ENCODE measurements at places on chromosomes 2 and 18.

- no peak for DNase-seq
These were observed 100.1 kb downstream of the MYOM1 start for GRCh38 chr18:3119401-3120341.

DNA sequence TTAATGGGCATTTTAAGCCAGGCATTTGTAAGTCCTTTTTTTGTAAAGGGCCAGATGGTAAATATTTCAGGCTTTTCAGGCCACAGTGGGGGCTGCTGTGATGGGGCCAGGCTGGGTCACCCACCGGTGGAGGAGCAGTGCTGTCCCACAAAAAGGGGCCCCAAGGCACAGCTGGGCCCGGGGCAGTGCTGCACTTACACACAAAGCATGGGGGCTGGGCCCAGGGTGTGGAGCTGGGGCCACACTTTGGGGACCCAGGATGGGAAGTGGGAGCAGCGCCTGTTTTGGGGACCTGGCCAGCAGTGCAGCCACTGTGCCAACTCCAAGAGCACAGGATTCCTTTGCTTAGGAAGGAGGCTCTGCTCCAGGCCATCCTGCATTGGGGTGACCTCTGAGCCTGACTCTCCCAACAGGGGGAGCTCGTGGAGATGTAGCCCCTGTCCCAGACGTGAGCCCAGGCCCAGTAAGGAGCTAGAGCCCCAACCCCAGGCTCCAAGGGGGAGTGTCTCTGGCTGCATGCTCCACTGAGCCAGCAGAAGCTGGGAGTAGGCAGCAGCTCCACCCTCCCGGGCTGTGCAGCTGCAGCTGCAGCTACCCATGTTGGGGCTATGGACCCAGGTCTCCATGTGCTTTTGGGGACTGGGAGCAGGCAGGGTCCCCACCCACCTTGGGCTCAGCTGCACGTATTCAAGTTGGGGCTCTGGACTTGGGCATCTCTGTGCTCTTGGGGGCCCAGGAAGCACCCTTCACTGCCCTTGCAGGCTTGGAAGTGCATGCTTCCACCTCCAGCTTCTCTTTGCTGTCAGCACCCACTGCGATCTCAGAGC, 1036.5 kb upstream of the CNTNAP5 start:
- no peak for DNase-seq

DNA sequence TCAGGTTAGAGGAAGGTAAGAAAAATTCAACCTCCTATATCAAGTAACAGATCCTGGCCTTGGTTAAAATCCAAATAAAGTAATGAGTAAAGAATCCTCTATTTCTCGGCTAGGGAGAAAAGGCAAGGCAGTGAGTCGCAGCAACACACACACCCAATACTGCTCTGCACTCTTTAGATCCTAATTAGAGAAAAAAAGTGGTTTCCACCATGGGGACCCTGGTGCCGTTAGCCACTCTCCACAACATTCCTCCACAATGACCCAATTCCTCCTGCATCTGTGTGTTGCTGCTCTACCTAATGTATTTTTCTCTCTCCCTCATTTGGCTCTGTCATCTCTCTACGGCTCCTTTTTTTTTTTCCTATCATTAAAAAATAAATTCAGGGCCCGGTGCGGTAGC, 462.7 kb downstream of the METTL4 start:
- no peak for DNase-seq

DNA sequence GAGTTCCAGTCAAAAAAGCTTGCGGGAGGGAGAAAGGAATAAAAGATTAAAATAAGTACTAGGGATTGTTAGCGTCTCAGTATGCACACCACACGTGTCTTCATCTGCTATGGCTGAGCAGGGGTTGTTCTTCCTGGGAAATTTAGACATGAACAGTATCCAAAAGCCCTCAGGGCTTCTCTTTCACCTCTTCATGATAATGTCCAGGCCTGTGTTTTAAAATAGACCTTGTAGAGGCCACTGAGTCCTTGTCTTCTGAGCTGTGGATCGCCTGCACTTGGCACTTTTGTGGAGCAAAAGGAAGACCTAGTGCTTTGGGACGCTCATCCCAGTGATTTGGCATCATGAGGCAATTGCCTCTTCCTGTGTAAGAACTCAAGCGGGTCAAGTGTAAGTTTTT, 52.4 kb downstream of the CFAP221 start:
- DNase-seq = no peak

- no peak for DNase-seq
These were observed 82.0 kb downstream of the DYM start for GRCh38 chr18:49378458-49378857.

GRCh38 chr2:177108890-177109289, 103.7 kb upstream of the HNRNPA3 start:
- no peak for DNase-seq

GRCh38 chr2:8609357-8609811, 72.5 kb upstream of the ID2 start:
- DNase-seq = no peak

- DNase-seq = no peak
These were observed 112.3 kb upstream of the ATP5MC3 start for GRCh38 chr2:175293776-175294175.

- DNase-seq = no peak
These were observed 402.8 kb downstream of the TXNL1 start for GRCh38 chr18:56235481-56236013.

DNA sequence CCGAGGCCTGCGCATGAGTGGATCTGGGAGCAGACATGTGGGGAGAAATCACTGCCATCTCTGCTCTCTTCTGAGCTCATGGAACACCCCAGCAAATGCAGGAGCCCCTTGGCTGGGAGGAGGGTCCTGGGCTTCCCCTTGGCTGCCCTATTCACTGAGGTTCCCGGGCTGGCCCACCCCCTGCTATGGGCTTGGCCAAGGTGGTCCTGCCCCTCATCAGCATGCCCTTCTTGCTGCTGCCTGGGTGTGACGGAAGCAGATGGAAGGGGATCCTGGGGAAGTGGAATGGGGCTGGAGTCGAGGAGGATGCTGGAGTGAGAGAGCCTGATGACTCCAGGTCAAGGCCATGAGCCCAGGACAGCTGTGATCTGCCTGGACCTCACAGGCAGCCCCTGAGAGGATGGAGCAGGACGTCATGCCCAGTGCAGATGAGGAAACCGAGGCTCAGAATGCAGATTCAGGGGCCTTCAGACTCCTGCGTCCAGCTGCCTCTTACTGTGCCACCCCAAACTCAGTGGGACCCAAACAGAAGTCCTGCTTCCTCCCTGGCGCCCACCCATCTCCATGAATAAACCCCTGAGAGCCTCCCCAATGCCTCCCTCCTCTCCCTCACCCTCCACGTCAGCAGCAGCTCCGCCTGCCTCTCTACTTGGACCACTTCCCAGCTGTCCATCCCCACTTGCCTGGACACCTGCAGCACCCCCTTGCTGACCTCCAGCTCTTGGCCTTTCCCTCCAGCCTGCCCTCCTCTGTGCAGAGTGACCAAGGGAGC, 4.0 kb downstream of the SNED1 start:
- no peak for DNase-seq

Measured in AG09319 (cell line).